DMS153 (cell line): ENCODE measurements at places on chromosomes 4 and X.

- DNase-seq, result peak; percentile 2
Measured at GRCh38 chrX:95076449-95076848, 1402.4 kb downstream of the FAM133A start.

DNA sequence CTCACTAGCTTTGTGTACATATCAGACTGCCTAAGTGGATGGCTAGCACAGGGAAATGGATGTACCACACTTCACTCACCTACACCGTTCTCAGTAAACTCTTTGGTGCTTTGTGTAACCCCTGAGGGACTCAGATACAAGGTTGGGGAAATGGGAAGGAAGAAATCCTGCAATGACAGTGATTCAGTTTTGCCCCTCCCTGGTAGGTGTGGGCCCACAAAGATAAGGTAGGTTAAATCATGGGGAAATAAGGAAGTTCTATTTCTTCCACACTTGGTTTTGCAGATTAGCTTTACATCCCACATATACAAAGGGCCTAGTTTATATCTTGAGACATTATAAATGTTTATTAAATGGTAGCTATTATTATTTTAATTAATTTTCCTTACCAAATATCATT is 197.6 kb upstream of the SPANXN4 start:
- DNase-seq, result no peak

GRCh38 chr4:153520801-153521329 is 54.7 kb downstream of the TMEM131L start:
- no peak for DNase-seq

DNA sequence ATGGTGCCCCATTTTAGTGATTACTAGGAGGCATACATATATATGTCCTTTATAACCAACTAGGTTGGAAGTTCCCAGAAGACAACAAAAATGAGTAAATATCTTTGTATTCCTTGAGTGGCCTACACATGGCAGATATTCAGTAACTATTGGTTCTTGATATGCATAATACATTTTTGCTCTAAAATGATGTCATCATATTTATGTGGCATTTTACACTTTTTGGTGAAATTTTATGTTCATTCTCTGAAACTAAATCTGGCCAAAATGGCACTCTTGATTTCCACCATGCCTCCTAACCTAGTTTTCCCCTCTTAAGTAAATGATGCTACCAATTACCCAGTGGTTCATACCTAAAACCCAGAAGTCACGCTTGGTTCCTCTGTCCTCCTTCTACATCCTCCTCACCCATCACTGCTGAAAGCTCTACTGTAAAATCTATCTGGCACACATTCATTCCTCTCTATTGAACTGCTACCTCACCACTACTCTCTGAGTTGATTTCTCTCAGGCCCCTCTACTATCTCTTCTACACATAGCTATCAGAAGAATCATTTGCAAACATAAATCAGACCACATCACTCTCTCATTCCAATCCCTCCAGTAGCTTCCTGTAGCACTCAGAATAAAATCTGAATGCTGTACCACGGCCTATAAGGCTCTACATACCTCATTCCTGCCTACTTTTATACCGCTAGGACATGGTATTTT is 13.4 kb downstream of the SLC10A7 start:
- no peak for DNase-seq

DNA sequence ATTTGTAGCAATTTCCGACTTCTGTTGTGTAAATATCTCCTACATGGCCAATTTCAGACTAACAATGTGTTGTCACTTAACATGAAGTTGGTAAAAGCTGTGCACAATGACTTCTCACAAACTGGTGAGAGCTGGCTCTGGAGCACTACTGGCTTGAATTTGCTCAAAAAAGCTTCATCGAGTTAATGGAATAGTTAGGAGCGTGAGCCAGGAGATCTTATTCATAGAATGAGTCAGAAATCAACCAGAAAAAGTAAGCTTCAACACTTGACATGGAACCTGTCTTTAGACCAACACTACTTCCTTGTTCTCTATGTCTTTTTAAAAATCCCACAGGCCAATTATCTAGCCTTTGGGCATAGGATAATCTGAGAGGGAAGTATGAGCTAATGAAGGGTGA is 7.9 kb upstream of the CHRDL1 start:
- no peak for DNase-seq

DNA sequence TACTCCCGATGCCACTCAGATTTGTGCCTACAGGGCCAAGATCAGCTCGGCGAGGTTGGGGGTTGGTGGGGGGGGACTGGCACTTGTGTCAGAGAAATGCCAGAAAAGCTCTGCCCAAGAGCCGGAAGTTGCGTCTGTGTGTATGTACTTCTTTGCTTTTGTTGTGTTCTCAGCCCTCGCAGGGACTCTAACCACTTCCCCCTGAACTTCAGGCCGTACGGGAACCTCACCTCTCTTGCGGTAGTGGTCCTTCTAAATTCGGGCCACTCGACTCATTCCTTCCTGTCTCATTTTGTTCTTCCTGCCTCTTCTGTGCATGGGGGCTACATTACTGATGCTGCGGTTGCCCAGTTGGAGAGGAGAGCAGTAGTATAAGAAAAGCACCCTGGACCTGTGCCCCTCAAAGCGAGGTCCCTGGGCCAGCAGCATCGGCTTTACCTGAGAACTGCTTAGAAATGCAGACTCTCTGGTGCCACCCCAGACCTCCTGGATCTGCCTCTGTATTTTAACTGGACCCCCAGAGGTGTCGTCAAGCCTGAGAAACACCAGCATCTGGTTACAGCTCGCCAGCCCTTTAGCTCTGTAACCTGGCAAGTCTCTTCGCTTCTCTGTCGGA is 146.3 kb upstream of the RPS6KA3 start:
- no peak for DNase-seq

DNA sequence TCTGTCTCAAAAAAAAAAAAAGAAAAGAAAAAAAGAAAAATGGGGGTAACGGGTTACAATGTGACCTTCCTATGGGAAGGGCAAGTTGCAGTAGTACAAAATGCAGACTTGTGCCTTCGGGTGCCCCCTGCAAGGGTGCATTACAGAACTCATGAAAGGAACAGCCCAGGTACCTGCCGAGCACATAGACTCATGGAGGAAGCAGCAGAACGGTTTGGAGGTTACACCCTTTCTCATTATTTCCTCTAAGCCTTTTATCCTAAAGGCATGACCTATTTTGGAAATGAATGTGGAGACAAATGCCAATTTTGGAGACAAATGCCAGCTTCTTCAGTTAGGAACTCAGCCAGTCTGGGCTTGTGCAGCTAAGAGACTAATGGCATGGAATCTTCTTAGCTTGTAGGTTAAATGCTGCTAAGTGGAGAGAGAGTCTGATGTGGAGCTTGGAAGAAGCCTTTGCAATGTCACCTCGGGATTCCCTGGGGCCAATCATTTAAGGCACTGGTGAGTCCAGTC is 44.1 kb upstream of the PRKX start:
- no peak for DNase-seq

GRCh38 chr4:47484168-47484567 is 907 bp upstream of the ATP10D start:
- DNase-seq, result no peak

- peak; percentile 84 for DNase-seq
Measured at GRCh38 chr4:53377319-53378170, at the start of gene FIP1L1. FIP1L1 (plus strand) TSS chr4:53377641; CDS start chr4:53377839, 198 bp downstream.

GRCh38 chr4:127138586-127138985 is 494.2 kb upstream of the INTU start:
- DNase-seq, result no peak

GRCh38 chrX:10739426-10739825 is 119.0 kb upstream of the MID1 start:
- DNase-seq, result no peak

DNA sequence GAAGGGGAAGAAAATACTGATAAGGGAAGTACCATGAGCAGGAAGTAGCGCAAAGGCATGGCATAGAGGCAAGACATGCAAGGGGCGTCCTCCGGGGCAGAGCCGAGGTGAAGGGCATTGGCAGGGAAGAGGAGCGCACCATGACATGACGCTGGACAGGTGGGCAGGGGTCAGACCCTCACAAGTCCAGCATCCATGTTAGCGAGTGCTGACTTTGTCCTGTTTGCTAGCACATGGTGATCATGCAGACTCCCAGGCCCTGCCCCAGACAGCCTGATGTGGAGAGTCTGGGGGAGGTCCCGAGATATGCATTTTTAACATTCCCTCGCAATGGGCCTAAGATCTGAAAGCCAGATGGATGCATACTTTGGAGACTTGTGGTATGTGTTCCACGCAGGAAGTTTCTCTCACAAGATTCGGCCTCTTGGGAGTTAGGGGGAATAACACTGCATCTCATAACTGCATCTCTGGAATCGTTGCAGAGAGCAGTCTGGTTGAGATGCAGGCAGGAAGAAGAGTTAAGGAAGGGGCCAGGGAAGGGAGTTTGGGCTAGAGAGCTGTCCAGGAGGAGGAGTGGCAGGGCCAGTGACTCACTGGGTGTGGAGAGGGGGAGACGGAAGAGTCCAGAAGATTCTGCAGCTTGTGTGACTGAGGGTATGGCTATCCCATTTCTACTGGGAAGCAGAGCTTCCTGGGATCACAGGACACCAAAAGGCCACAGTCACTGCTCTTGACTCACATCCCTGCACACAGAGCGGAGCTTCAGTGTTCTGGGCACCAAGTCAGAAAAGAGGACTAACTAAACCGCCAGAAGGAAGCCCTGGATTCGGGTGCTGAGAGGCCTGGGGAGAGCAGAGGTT is 59.7 kb downstream of the FAM184B start:
- DNase-seq, result no peak

DNA sequence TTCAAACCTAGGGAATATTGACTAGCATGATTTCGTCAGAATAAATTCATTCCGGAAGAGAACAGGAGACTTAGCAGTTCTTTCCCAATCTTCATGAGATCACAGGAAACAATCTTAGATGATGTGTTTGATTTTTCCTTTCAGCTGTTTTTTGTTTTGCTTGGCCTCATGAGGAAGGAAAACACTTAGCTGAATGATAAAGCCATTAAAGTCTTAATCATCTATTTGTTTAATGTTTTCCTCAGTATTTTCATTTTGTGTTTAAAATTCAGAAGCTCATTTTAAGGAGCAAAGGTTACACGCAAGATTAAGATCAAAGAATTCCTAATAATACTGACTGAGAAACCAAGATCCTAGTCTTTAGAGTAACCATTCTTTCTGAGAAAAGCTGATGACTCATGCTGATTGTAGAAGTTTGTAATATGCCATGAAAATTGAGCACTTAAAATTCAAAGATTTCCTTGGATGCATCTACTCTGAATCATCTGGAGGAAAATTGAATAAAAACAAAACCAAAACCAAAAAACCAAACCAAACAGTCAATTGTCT is 15.4 kb upstream of the TBC1D19 start:
- no peak for DNase-seq

DNA sequence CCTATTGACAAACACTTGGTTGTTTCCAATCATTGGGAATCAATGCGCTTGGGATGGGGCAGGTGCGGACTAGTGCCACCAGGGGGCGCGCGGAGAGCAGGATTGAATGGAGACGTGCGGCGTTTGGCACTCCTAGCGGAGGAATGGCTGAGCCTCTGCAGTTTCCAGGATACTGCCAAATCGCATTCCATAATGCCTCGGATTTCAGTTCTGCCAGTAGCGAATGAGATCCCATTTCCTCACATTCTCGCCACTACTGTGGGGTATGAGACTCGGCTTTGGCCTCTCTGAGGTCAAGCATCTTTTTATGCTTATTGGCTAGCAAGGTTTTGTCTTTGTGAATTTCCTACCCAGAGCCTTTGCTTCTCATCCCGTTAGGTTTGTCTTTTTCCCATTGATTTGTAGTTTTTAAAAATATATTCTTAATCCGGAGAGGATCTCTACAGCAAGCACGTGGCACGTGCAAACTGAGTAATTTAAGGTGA is 28.7 kb downstream of the CLDN34 start:
- DNase-seq, result no peak

- DNase-seq, result no peak
Measured at GRCh38 chr4:168623484-168623883, 126.6 kb downstream of the PALLD start.

GRCh38 chr4:8854931-8855330 is 16.7 kb downstream of the HMX1 start:
- DNase-seq, result no peak

GRCh38 chr4:90792696-90793095 is 665.5 kb downstream of the CCSER1 start:
- no peak for DNase-seq

GRCh38 chr4:144851948-144852347 is 206.0 kb downstream of the HHIP start:
- no peak for DNase-seq

DNA sequence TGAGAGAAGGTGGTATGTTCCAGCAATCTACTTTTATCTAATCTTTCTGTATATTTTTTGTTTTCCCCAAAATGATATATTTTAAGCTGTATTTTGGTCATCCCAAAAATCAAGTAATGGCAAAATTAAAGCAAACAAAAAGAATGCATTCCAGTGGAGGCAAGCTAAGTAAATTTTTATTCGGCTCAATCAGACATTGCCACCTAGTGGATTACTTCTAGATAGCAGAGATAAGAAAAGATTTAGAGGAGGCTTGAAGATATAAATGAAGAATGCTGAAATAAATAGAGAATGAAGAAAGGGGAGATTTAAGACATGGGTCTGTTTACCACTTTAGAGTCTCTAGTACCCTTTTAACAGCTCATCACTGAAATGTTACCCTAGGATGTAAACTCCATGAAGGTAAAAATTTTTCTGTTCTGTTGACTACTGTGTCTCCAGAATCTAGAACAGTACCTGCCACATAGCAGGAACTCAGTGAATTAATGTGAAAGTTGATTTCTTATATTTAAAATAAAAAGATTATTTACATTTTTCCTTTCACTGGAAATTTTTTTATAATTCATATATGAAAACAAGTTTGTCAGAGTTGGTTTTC is 110.9 kb upstream of the ANK2 start:
- peak; percentile 14 for DNase-seq

DNA sequence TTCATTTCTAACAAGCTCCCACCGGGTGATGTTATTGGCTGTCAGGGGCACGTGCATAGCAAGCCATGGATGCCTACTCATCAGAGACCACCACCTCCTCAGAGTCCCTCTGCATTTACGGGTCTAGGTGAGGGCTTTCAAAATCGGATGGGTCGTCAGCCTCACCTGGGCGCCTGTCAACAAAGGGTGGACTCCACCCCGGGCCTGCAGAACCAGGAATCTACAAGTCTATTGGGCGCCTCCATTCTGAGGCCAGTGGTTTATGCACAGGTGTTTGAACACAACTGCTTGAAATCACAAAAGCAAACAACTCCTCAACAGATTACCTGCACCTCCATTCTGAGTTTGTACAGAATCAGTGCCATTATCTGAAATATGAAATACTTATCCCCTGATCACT is 318.9 kb downstream of the PTTG2 start:
- DNase-seq, result no peak

DNA sequence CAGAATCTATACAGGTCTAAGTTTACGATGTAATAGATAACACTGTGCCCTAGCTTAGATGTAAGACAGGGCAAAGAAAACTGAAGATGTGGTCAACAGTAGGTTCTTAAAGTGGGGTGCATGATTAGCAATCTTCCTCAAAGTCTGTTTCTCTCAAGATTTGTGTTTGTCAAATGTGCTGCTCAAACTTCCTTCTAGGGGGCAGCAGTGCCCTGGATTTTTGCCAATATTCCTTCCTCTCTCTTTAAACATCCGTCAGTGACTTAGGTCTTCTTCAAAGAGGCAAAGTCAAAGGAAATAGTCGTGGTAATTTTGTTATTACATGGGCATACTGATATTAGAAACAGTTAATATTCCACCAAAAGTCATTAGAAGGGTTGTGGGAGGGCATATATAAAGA is 4.2 kb upstream of the PDHA2 start:
- peak; percentile 7 for DNase-seq
